ENCODE measurements at places on chromosomes 3 and 15.

DNA sequence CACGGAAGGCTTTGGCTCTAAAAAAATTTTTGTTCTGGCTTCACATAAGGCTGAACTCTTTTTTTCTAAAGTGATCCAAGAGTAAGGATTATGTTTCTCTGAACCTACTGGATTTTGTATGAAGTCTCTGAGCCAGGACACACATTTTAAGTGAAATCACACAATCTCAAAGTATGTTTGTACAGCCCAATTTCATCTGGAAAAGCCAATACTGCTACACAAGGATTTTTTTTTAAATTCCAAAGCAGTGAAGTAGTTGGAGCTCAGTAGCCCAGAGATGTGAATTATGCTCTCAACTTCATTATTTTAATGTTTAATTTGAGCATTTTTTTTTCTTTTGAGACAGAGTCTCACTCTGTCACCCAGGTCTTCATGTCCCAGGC lies 243.9 kb downstream of the FAM43A start:
- DNase-seq: no peak

GRCh38 chr15:74868059-74868458 lies 5.1 kb downstream of the SCAMP2 start:
- DNase-seq: no peak

DNA sequence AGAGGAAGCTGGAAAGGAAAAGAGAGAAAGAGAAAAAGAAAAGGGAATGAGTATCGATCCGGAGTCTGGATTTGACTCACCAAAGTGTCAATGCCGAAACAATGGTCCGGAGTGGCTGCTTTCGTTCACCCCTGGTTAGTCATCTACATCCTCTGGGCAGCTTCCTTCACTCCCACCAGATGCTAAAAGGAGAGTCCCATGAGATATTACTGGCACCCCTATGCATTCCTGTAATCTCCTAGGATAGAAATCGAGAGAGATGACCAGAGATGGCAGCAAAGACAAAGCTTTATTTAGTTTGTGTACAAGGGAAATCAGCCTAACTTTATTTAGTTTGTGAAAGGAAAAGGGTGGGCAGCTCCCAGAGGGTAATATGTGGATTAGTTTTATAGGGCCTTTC lies 622.2 kb downstream of the ZPLD1 start:
- no peak for DNase-seq

- DNase-seq: no peak
These were observed 32.2 kb downstream of the SLC41A3 start for GRCh38 chr3:126051741-126052140.
